NCI-H82 (cell line): ENCODE measurements at places on chromosomes 11 and 22.
A peak's percentile ranks its signal among the peaks of the same experiment; 100 is the strongest.

GRCh38 chr22:45877036-45877380 lies 100.0 kb downstream of the WNT7B start:
- no peak for DNase-seq

DNA sequence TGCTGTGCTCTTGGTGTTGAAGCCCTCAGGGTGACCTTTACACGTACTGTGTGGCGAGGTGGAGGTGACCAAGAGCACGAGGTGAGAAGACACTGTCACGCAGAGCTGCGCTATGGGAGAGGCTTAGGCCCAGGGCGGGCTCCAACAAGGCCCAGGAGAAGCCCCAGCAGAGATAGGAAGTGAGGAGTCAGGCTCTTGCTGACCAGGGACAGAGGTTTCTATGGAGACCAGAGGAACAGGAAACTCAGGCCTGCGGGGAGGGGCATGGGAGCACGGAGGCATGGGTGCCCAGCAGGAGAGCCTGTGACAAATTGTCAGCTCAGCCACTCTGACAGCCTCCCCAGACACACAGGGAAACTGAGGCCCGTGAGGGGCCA lies 15.8 kb downstream of the DGKZ start:
- no peak for DNase-seq

DNA sequence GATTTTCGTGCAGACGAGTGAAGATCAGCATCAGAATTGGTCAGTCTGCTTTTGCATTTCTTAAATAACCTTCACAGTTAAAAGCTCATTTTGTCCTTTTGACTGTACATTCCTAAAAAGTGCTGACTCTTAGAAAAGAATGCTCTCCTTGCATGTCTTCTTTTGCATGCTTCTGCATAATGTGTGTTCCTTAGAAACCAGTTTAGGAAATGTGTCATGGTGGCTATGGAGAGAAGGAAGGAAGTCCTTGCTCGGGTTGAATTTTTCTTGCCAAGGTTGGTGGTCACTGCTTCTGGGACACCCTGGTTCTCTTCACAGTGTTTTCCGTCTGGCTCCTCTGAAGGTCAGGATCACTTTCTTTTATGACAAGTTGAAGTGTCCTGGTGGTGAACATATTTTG lies 6.8 kb downstream of the AP2A2 start:
- no peak for DNase-seq

DNA sequence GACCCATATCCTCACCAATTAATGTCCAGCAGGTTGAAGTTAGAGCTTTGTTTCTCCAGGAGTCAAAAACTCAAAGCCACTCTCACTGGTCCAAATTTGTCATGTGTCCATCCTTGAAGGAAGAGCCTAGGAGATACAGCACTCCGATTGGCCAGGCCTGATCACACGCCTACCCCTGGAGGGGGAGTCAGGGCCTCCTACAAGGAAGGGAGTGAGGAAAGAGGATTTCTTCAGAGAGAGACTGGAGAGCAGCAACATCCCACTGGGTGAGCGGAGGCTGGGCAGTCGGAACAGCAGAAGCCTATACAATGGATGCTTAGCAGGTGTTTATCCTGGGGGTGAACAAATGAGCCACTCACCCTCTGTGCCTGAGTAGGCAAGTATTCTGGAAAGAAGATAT lies 113.9 kb downstream of the TRIM29 start:
- peak; percentile 31 for DNase-seq

DNA sequence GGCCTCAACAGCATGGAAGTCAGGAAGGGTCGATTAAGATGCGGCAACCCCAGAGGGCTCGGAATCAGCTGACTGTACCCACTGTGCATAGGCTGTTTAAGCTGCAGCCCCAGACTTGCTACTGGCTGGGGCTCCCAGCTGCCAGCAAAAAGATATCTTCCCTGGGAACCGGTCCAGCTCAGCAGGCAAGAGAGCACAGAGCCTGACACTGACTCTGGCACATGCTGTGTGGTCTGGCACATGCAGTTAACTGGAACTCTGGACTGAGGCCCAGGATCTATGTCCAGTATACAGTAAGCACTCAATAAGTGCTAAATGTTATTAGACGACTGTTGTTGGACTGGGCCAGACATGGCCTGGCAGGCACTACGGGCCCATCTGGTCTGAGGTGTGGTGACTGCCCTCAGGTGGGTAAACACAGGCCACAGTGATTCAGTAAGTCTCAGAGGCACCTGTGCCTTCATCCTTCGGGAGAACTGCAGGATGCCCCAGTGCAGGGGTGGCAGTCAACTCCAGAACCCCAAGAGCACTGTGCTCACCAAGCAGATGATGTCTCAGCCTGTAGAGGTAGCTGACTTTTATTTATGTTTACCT lies 87.6 kb downstream of the LARGE1 start:
- peak; percentile 27 for DNase-seq

DNA sequence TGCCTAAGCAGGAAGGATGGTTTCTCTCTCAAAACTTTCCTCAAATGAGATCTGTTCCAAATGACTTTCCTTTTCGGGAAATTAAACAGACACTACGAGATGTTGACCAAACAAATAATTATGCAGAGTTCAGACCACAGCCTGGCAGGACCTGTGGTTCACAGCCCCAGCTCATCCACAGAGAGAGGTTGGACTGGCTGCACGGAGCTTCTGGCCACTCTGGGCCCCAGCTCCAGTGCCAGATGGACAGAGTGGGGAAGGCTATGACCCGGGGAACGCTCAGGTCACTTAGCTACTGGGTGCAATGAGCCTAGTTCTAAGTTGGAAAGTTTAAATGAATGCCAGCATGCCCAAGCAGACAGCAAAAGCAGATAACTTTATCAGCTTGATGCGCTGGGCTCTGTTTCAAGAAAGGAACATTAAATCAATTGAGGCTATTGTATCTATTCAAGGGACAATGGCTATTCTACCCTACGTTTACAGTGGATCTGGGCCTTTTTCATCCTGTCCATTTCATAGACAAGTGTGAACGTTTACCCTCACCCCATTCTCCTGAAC lies 155.7 kb upstream of the NARS2 start:
- DNase-seq: no peak

GRCh38 chr22:49509016-49509415 lies 318.7 kb downstream of the BRD1 start:
- no peak for DNase-seq

DNA sequence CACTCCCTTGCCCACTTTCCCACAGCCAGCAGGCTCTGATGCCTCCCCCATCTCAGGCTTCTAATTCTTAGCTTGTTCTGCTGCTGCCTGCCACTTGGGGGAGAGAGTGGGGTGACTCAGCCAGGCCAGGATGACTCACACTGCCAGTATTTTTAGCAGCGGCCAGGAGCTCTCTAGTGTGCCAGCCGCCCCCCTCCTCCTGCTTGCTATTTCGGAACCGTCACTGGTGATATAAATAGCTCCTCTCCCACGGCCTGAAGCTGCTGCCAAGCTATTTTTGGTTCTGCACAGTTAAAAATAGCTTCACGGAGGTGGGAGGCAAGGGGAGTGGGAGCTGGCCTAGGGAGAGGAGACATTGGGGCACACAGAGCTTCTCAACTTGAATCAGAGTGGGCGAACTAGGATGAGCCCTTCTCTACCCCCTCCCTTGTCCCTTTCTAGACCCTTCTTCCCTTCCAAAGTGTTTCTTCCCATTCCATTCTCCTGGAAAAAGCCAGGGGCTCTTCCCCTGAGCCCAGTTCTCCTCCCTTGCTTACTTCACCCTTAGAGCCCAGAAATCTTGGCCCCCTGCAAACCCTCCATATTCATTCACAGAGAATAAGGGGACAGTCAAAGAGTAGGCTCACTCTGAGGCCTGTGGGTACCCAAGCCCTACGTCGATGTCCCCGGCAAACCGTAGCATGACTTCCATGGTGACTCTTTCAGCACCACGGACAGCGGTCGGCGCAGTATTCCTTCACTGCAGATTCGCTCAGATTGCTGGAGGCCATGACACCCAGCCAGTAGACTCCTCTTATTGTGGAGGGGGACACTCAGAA lies 2.5 kb upstream of the NPAS4 start:
- peak; percentile 62 for DNase-seq

GRCh38 chr11:93517611-93518010 lies 25.6 kb downstream of the SMCO4 start:
- DNase-seq: no peak

DNA sequence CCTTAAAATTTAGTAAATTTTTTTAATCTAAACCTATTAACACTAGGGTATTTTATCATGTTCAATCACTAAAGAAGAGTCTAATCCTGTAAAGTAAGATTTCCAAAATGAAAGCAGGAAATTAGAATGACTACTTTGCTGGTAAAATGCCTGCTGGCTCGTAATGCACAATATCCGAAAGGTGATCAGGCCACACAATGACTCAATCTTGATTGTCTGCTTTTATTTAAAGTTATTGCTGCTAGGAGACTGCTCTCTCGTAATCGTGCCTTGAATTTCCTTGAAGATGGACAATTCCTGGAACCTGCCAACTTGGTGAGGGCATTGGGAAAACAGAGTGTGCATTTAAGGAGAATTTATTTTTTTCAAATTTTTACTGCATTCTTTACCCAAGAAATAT lies 1786.5 kb upstream of the RAG2 start:
- no peak for DNase-seq

GRCh38 chr11:126186708-126187529 lies 24.5 kb downstream of the RPUSD4 start:
- DNase-seq: no peak

GRCh38 chr11:109885006-109885405 lies 208.2 kb upstream of the ZC3H12C start:
- DNase-seq: peak; percentile 76

GRCh38 chr11:66692446-66692845 lies 14.8 kb upstream of the RBM4B start:
- no peak for DNase-seq

- DNase-seq: peak; percentile 24
These were observed 102.6 kb downstream of the RELT start for GRCh38 chr11:73478737-73479347.

GRCh38 chr22:49057910-49058309 lies 769.8 kb downstream of the BRD1 start:
- no peak for DNase-seq

DNA sequence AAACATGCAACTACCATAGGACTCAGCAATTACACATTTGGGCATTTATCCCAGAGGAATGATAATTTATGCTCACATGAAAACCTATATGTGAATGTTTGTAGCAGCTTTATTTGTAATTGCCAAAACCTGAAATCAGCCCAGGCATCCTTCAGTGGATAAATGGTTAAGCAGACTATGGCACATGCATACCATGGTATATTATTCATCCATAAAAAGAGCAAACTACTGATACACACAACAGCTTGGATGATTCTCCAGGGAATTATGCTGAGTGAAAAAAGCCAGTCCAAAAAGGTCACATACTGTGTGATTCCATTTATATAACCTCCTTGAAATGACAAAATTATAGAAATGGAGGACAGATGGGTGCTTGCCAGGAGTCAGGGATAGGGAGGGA lies 86.7 kb downstream of the ALX4 start:
- DNase-seq: no peak

DNA sequence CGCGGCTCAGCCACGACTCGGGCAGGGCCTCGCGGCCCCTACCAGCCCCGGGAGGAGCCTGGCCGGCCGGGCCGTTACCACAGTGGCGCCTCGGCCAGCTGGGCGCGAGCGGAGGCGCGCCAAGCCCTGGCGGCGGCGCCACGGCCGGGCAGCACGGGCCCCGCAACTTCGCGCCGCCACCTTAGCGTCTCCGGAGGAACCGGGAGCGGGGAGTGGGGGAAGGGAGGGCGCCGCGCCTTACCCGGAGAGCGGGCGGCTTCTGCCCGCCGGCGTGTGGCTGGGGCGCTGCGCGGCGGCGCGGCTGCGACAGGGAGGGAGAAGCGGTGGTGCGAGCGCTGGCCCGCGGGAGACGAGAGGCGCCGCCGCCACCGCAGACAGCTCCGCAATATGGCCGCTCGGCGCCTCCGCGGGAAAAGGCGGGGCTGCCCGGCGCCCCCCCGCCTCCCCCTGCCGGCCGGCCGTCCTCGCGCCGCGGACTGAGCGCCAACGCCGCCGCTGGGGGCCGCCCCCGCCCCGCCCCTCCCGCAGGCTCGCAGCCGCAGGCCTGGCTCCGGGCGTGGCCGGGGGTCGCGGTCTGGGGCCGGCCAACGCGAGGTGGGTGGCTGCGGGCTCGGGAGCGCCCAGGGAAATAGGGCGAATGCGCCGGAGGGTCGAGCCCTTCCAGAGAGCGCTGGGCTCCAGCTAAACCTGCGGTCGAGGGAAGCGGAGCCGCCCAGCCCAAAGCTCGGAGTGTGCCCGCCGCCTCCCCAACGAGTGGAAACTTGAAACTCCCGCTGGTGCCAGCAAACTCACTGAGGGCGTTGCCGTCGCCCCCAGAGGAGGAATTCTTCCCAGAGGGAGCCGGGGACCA lies at the start of gene RDX:
RDX (minus strand) TSS at position 389 of the 850 bp plus-strand sequence. CDS start 16,922 bp downstream, outside the sequence.
- DNase-seq: peak; percentile 75

DNA sequence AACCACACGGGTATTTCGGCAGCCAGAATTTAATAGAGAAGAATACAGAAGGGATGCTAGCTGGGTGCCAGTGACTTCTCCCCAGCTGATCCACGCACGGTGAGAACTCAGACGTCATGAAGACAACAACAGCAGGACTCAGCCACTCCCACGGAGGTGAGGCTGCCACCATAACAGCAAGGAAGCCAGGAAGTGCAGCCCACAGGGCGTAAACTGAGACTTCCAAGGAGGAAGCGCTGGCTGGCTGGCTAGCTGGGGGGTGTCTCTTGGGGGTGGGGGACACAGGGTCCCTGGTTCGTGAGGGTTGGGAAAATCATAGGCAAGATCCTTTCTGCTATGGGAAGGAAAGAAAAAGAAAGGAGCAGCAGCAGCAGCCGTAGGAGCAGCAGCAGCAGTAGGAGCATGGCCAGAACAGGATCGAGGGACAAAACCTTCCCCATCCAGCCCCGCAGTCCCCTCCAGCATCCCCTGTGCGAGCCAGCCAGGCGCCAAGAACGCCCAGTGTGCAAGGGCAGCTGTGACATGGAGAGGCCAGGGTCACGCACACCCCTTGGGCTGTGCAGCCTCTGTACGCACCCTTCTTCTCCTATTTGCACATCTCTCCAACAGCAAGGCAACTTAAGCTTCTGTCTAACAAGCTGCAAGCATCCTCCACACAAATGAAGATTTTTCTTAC lies 49.6 kb upstream of the SHANK2 start:
- DNase-seq: no peak

DNA sequence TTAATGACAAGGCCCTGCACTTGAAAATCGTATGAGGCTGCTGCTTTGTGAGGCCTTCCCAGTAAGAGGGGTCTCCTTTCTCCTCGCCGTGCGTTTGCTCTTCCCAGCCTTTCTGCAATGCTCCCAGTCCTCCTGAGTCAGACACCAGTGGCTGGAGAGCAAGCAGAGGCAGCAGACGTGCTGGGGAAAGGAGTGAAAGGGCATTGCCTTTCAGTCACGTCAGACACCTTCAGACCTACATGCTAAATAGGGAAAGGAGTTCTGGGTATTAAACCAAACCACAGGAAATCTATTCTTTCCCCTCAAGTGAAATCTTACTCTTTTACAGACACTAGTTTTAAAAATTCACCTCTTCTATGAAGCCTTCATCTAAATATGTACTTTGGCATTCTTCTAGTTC lies 274.8 kb downstream of the NTM start:
- DNase-seq: no peak
